Stimulated activated naive CD8-positive, alpha-beta T cell treated with anti-CD3 and anti-CD28 coated beads, Interleukin-15, Interleukin-2, amounts not matched to agents 100 U/mL and 50 U/mL, for 24 hours (primary cell): ENCODE measurements at places on chromosomes 6 and 20.

DNA sequence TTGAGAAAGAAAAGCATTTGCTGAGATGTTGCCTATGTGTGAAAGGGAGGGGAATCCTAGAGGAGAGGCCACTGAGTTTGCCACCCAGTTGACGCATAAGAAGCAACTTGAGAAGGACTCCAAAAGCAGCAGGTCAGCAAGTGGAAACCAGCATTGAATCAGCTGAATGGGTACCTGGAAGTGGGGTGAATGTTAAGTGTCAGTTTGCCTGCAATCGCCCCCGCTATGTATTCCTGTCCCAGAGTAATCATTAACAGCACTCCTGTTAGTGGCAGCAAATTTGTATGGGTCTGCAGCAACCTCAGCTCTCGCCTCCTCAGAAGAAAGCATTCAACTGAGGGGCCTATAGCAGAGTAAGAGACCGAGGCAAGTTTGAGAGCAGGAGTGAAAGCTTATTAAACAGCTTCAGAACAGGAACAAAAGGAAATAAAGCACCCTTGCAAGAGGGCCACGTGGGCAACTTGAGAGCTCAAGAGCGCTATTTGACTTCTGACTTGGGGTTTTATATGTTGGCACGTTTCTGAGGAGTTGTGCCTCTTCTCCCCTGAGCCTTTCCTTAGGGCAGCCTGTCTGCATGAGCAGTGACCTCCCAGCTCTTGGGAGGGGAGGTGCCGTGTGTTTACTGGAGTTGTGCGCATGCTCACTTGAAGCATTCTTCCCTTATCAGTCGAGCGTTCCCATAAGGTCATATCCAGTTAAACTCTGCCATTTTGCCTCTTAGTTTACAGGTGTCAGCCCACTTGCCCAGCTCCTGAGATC is 122.6 kb upstream of the PHACTR1 start:
- DNase-seq, result no peak

GRCh38 chr6:21522797-21523456 is 70.6 kb upstream of the SOX4 start:
- no peak for DNase-seq

- DNase-seq, result no peak
Measured at GRCh38 chr20:38550274-38550673, 30.7 kb upstream of the ADIG start.

GRCh38 chr6:67887419-67887746 is 747.7 kb upstream of the ADGRB3 start:
- no peak for DNase-seq

GRCh38 chr20:8121666-8122065 is 10.4 kb upstream of the PLCB1 start:
- no peak for DNase-seq

- DNase-seq, result no peak
Measured at GRCh38 chr6:15962449-15962764, 166.5 kb upstream of the MYLIP start.

GRCh38 chr6:14417377-14417776 is 299.8 kb downstream of the CD83 start:
- DNase-seq, result peak; percentile 8
